CD8-positive, alpha-beta T cell (primary cell): ENCODE measurements at places on chromosomes 2 and 18. TPM values are rescaled to one million over a fixed set of nuclear protein-coding genes. Genes with fewer than 3 reads are reported as not detected.

Gene PXDN
- total RNA-seq = 1.4 TPM

Gene CFAP53
- 0.36 TPM for total RNA-seq

Gene ITGB6
- not detected for total RNA-seq

Gene RAB6D
- total RNA-seq = not detected

Gene SESTD1
- total RNA-seq = 3.6 TPM

Gene HTRA2
- 15.7 TPM for total RNA-seq

Gene CNDP1
- total RNA-seq = 0.44 TPM

Gene MROH2A
- total RNA-seq = not detected

Gene NEU4
- total RNA-seq = 2.9 TPM

Gene SLC9A2
- total RNA-seq = not detected

Gene GNLY
- 90.8 TPM for total RNA-seq

Gene TLX2
- not detected for total RNA-seq

Gene OR6B3
- total RNA-seq = not detected

Gene SYT4
- not detected for total RNA-seq
